ENCODE measurements at places on chromosomes 5 and 9.

- DNase-seq, result no peak
Measured at GRCh38 chr5:6615034-6615815, 17.6 kb downstream of the NSUN2 start.

GRCh38 chr5:78235289-78235688, 59.2 kb downstream of the AP3B1 start:
- DNase-seq, result no peak

DNA sequence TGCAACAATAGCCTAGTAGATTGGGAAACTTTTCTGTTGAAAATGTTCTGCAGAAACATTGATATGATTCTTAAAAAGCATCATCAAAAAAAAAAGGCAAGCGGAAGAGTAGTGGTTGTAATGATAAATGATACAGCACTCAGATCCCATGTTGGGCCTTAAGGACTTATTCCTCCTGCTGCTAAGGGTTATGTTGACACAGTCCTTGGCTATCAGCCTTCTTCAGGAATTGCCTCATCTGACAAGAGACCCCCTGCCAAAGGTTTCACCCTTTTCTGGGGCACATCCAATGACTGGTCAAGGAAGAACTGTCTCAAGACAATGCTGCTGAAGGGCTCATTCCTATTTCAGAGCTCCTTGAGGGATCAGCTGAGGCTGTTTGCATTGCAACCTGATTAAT, 44.3 kb upstream of the MAMDC2 start:
- no peak for DNase-seq

DNA sequence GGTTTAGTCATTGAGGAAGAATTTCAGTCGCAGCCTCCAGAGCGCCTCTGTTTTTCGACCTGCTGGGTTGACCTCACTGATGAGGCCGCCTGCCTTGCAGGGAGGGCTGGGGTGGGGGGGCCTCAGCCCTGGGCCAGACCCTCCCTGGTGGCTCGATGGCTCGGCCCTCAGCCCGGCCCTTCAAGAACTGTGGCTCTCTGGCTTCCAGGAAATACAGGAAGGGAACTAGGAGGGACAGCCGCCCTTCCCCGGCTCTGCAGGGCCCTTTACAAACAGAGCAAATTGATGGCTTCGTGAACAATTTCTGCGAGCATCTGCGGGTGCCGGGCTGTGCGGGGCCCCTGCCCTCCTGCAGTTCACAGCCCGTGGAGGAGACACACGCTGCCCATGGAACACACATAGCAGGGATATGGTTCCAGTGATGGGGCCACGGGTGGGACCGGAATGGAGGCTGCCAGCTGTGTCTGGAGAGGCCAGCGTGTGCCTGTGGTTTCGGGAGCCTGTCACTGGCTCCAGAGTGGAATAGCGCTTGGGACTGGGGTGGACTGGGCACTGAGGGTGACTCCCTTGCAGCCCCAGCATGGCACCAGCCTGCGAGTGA, 39.6 kb downstream of the COL5A1 start:
- DNase-seq, result no peak

- DNase-seq, result no peak
Measured at GRCh38 chr9:122797316-122798063, 2.4 kb upstream of the OR1K1 start.

DNA sequence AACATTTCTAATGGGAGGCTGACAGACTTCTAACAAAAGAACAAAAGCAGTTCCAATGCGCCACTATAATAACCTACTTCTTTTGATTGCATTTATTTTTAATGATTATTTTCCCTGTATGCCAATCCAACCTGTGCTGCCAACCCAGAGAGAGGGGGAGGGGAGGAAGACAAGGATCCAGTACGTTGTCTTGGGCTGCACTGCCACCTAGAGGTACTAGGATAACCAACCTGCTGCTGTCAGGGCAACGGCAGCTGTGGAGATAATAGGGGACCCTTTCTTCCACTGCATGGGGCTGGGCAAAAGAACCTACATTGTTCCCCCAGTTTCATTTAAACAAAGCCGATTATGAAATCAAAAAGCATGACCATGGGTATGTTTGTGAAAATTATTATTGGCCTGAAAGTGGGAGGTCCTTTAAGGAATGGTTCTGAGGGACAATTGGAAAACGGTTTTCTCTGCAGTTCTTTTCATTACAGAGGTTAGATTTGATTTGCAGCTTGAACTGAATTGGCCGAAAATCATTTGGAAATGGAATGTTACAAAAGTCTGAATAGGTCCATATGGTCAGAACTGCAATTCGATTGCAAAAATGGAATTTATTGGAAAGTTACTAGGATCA, 101.3 kb downstream of the RASEF start:
- DNase-seq, result no peak

DNA sequence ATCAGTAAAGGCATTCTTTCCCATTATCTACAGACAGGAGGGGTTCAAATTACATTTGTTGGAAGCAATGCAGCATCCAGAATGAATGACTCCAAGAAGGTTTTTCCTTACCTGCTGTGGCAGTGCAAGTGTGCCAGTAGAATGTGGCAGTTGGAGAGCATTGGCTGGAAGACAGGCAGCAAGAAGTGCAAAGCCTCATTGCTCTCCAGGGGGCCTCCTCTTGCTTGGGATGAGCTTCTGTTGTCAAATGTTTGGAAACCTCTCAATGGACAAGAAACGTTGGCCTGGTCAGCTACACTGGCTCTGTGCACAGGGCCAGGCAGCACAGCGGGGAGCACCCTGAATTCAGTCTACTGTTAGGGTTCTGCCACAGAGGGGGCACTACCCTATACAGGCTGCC, 226.6 kb downstream of the ADCY2 start:
- no peak for DNase-seq

- no peak for DNase-seq
Measured at GRCh38 chr5:34749431-34749873, 89.5 kb upstream of the TTC23L start.

GRCh38 chr5:43565043-43565442, 8.2 kb upstream of the PAIP1 start:
- no peak for DNase-seq

DNA sequence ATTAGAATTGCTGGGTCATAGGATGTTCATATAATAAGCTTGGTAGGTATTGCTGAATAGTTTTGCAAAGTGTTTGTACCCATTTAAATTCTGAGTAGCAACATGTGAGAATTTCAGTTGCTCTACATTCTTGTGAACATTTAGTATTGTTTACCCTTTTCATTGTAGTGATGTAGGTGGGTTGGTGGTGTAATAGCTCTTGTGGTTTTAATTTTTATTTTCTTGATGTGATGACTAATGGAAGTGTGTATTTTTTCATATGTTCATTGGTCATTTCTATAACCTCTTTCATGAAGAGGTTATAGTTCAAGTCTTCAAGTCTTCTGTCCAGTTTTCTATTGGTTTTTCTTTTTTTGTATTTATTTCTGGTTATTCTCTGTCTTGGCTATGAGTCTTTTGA, 34.4 kb downstream of the RASA1 start:
- no peak for DNase-seq

DNA sequence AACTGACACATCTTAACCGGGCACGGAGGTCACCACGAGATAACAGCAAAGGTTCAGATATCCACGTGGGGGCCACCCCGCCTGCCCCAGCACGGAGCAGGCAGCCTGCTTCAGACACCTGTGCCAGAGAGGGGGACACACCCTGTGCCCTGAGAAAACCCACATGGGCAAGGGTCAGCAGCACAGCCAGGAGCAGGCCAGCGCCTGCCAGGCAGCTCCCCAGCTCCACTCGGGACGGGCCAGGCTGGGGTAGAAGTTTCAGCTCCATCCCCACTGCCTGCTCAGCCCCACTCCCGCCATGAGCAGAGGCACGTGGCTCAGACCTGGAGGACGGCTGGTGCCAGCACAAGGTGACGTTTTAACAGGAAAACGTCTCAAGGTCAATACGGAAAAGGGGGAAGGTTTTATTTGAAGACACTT, 22.2 kb downstream of the SLC12A7 start:
- no peak for DNase-seq

DNA sequence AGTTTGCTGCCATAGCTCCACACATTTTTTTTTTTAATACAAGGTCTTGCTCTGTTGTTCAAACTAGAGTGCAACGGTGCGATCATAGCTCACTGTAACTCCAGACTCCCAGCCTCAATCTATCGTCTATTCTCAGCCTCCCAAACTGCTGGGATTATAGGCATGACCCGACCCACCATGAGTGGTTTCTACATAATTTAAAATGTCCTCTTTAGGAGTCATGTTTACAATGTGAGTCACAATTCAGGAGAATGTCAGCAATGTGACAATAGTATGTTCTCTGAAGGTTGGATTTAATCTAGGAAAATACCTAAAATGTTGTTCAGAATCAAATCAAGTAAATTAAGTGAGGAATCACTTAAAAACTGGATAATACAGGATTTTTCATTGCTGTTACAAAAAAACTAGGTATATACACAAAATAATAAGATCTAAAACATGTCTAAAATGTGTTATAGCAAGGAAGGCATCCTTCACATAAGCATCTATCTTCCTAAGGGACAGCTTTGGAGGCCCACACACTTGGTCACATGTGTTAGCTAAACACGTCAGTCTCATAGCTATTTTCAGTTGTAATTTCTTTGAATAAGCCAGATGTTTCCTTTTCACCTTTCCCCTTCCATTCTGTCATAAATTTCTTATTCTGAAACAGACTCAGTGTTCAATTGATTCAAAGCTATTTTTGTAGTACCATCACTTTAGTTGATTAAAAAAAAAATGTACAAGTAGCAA, 30.0 kb upstream of the ELAVL2 start:
- no peak for DNase-seq

DNA sequence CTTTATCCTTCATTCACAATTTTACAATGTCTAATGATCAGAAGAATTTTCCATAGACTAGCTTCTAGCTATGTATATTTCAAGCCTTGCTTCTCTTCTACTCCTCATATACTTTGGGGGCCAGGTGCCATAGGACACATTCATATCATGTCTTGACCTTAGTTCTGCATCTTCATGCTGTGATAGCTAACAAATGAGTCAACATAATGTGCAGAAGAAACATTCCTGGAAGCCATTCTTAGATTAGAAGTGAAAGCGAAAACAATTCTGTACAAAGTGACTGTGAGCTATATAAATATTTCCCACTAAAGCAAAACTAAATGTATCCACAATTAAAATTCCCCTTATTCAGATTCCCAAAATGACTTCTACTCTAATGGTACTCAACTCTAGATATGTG, 320.2 kb upstream of the NREP start:
- no peak for DNase-seq

GRCh38 chr9:125513668-125514413, 193.2 kb downstream of the MAPKAP1 start:
- no peak for DNase-seq

DNA sequence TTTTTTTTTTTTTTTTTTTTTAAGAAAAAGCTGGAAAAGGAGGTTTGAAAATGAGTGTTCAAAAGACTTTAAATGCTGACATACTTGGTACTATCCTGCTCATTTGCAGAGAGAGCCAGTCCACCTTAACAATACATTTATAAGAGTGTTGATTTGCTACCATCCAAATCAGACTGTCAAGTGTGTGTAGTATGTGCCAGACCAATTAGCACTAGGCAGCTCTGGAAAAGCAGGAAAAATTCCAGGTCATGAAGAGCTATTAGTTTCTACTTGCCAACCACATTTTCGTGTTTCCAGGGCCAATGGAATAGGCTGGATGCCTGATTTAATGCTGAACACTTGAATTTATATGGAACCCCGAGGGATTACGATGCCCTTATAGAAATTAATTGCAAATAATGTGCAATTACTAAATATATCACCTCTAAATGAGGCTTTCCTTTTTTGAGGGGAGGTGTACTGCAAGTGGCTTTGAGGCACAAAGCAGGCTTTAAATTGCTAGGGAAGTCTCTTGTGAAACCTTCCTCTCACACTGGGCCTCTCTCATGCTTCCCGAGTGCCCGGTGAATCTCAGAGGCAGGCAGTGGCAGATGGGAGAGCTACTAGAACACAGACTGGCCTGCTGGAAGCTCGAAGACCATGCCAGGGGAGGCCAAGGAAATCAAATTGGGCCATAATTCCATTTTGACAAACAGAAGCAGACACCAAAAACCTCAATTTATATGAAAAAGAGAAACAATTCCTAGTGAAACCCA, 178.7 kb downstream of the PPP2R2B start:
- DNase-seq, result no peak

DNA sequence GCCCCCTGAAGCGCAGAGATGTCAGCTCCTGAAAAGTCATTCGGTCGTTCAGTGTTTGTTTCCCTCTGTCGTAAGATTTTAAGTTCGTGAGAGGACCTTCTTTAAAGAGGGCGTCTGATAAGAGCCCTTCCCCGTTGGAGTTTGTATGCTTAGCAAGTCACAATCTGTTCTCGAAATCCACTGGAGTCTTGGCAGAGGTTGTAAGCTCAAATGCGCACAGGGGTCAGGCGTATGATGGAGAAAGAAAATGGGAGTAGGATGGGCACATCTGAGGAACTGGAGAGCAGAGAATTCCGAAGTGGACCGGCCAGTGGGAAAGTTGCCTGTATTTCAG, 710 bp downstream of the HSD17B4 start:
- no peak for DNase-seq

- no peak for DNase-seq
Measured at GRCh38 chr9:89352874-89353649, 34.8 kb downstream of the SECISBP2 start.

- DNase-seq, result no peak
Measured at GRCh38 chr5:73242735-73243134, 69.7 kb downstream of the TMEM174 start.

- peak; percentile 60 for DNase-seq
Measured at GRCh38 chr5:172106511-172107356, 81.3 kb downstream of the STK10 start.

- DNase-seq, result no peak
Measured at GRCh38 chr9:105393576-105394344, 54.1 kb upstream of the FSD1L start.

DNA sequence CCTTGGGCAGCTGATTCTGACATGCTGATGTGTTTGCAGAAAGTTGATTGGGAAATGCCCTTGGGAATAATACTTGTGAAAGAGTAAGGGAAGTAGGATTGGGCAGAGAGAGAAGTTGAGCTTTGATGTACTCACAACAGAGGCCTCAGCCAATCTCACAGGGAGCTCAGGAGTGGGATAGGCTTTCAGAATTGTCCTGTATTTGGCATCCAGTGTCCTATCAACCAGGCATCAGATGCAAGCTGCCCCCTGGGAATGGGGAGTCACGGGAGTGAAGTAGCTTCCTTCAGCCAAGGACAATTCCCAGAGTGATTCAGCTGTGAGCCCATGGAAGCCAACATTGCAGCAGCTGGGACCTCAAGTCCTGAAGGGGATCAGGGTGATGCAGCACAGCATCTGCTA, 39.6 kb downstream of the DMAC1 start:
- DNase-seq, result no peak

DNA sequence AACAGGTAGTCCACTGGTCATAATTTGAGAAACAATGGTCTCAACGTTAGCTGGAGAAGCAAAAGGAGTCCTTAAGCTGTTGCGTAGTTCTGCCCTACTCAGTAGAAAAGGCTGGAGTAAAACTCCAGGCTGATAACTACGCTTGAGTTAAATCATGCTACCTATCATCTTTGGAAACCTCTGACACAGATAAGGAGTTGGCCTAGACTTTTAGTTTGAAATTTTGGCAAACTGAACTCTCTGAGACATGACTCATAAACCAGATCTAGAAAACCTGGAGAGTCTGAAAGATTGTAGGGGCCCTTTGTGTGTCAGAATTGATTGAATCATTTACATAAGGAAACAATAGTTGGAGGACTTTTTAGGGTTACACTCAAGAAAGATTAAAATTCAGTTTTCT, 26.3 kb downstream of the NMUR2 start:
- DNase-seq, result no peak

Measured in stimulated activated CD8-positive, alpha-beta memory T cell treated with anti-CD3 and anti-CD28 coated beads, Interleukin-4, amount 100 ng/mL, for 4 hours (primary cell).